ENCODE measurements at places on chromosomes 16 and 17.

DNA sequence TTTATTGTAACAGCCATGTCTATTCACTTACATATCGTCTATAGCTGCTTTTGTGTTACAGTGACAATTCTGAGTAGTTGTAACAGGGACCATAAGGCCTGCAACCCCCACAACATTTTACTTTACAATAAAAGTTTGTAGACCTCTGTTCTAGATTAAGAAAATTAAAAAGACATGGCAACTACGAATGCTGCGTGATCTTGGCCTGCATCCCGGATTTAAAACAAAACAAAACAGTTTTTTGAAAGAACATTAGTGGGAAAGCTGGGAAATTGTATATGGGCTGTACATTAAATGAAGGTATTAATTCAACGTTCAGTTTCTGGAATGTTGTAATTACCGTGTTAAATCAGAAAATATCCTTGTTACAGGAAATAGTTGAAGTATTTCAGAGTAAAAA is 64.1 kb downstream of the RMI2 start:
- no peak for DNase-seq

DNA sequence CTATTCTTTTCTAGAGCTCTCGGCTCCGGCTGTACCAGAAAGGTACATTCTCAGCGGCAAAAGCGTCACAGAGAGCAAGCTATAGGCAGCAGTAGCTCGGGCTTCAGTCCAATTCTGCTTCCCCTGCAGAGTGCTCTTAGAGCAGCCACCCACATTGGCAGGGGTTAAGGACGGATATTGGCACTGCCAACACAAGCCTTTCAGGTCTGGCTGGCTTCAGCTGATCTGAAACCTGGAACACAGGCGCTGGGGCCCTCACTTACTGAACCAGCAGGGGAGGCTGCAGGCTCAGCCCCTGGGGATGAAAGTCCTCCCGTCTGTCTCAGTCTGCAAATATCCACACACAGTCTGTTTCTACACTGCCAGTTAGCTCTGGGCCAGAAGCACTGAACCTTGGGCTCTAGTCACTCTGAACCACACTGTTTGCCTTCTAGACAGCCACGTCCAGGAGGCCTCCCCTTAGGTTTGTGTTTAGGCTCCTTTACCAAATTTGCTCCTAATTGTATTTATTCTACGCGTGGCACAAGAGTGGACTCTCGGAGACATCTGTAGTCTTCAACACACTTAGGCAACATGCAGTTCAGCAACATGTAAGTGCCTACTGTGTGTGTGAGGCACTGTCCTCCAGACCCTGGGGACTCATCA is 40.1 kb downstream of the HIC1 start:
- no peak for DNase-seq

GRCh38 chr17:11404431-11405276 is 163.6 kb downstream of the SHISA6 start:
- no peak for DNase-seq

DNA sequence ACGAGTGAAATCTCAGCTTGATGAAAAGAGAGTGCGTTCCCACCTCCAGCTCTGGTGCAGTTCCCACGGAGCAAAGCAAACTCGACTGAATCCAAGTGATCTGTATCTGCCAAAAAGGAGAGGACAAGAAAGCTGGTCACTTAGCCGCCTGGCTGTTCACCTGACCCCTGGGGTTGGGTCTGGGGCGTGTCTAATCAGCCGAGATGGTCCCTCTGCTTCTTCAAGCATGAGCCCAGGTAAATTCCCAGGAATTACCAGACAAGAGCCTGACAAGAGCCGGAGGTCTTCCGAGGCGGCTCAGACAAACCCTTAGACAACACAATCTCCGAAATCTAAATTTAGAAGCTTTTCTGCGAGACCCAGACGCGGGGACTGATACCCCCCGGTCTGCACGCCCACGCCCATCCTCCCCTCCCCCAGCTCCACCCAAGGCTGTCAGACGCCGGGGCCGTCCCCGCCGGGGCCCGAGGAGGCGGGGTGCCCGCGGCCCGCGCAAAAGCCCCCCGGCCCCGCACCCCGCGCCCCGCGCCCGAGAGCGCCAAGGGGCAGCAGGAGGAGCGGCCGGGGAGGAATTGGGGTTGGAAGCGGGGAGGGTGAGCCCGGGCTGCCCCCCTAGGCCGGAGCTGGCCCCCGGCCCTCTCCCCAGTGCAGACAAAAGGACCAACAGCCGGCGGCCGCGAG is 674 bp downstream of the ZNF821 start:
- DNase-seq = peak; percentile 39

- DNase-seq = no peak
Observed at GRCh38 chr17:34347063-34347462, 9.2 kb upstream of the CCL13 start.
